Skin of body (tissue), 3 donors: ENCODE measurements at places on chromosomes 7 and 10. TPM values are rescaled to one million over a fixed set of nuclear protein-coding genes. Genes with fewer than 3 reads are reported as not detected.

DNA sequence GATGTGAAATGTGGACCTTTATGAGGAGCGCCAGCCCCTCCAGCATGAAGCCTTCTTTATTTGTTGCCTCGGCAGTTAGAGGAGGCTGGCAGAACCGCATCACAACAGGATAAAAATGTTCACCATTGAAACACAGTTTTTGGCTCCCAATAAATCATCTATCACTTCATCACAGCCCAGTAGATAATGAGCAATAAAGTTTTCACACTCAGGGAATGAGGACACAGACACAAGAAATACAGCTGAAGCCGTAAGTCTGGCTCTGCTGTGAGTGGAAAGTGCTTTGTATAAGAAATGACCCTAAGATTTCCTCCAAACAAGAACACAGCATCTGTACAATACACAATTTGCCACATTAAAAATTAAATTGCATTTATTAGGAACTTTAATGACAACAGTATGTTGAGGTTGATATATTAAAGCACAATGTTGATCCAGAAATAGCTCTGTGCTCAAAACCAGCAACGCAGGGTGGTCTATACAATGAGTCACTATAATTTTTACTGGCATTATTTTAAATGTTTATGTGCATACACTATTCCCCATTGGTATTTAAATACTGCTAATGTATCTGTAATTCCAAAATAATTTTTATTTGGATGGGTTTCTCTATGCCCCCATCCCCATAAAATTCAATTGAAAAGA lies 301.8 kb upstream of the MGMT start:
- DNase-seq = peak; percentile 31

- DNase-seq = no peak
These were observed 54.9 kb downstream of the CLIP2 start for GRCh38 chr7:74344132-74344496.

DNA sequence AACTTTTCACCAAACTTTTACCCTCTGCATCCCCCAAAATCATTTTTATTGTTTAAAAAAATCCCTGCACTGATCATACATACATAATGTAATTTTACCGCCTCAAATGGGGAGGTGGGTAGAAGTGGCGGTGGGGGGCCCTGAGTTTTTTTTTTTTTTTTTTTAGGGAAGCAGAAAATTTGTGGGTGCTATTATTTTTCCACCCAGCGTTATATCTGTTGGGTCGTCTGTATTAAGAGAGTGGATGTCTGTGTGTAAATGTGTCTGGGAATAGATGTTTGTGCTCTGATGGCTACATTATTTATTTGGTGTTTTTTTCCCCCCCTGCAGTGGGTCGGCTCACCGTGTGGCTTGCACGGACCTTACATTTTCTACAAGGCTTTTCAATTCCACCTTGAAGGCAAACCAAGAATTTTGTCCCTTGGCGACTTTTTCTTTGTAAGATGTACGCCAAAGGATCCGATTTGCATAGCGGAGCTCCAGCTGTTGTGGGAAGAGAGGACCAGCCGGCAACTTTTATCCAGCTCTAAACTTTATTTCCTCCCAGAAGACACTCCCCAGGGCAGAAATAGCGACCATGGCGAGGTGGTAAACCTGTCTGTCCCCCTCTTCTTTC lies 438 bp downstream of the ARID5B start:
- peak; percentile 72 for DNase-seq

GRCh38 chr7:120307991-120308545 lies 35.1 kb downstream of the KCND2 start:
- no peak for DNase-seq

DNA sequence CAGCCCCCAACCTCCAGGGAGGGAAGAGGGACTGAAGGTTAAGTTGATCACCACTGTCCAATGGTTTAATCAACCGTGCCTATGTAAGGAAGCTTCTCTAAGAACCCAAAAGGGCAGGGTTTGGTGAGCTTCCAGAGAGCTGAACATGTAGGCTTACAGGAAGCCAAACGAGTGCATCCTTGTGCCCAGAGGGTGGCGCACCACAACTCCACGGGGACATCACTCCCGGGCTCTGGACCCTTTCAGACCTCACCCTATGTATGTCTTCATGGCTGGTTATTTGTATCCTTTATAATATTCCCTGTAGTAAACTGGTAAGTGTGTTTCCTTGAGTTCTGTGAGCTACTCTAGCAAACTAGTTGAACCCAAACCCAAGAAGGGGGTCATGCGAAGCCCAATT lies 11.5 kb upstream of the NFKB2 start:
- no peak for DNase-seq

DNA sequence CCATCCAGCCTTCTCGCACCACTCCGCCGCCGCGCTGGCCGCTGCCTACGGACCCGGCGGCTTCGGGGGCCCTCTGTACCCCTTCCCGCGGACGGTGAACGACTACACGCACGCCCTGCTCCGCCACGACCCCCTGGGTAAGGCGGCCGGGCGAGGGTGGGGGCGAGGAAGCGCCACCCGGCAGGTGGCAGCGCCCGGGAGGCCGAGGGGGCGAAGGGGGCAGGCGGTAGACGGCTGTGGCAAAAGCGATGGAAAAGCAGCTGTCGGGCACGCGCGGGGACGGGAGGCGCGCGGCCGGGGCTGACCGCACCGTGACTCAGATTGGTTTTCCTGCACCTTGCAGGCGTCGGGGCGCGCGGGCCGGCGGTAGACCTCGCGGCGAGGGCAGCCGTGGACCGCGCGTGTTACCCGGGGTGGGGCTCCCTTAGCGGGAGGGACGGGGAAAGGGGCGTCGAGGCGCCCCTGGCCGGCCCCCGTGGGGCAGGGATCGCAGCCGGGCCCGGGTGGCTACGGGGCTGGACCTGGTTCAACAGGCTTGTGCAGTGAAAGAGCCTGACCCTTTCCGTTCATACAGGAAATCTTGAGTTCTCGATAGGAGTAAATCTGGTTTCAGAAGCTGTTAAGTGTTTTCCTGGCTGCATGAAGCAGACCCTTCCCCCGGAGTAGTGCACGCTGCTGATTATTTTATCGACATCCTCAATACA lies 608 bp downstream of the HHEX start:
- peak; percentile 57 for DNase-seq

DNA sequence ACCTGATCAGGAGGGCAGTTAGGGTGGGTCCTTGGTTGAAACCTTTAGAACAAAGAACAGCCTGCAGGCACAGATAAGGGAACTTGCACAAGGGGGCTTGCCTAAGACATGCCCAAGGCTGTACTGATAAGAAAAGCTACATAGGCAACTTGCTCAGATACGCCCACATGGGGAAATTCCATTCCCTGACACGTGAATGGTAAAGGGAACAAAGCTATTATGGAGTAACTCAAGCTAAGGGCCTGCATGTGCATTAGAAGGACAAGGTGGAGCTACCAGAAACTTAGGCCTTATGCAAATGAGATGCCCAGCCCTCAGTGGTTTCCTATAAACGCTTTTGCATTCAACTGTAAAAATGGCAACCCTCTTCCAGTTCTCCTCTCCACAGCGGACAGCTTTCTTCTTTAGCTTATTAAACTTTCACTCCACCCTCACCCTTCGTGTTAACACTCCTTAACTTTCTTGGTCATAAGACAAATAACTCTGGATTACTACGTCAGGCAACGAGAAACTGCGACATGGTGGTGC lies 1192.1 kb upstream of the CELF2 start:
- no peak for DNase-seq

DNA sequence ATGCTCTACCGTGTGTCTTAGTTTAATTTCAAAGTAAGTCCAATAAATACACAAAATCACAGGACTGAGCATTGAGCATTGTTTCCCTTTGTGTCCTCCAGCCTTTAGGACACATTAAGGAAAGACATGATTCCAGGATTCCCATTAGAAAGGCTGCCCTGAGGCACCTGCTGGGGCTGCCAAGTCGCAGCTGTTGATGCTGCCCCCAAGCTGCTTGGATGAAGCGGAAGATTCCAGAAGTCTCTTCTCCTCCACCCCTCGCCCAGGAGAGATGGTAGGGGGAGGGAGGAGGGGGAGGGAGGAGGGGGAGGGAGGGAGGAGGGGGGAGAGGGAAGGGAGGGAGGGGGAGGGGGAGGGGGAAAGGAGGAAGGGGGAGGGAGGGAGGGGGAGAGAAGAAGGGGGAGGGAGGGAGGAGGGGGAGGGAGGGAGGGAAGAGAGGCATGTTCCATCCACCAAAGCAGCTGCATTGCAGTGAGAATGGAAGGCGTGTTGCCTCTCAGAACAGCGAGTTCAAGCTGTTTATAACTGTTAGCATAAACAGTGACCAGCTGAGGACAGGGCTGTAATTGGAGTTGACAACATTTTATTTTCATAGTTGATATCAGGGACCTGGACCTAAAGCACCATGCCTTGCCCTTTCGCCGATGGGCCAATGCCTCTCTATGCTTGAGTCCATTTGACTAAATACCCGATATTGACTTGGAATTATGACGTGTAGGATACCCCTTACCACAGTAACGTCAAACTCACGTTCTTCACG lies 67.3 kb downstream of the DIP2C start:
- no peak for DNase-seq

GRCh38 chr7:39312254-39312989 lies 253.8 kb upstream of the YAE1 start:
- no peak for DNase-seq

GRCh38 chr7:73768641-73769480 lies 1.2 kb downstream of the CLDN3 start:
- no peak for DNase-seq

DNA sequence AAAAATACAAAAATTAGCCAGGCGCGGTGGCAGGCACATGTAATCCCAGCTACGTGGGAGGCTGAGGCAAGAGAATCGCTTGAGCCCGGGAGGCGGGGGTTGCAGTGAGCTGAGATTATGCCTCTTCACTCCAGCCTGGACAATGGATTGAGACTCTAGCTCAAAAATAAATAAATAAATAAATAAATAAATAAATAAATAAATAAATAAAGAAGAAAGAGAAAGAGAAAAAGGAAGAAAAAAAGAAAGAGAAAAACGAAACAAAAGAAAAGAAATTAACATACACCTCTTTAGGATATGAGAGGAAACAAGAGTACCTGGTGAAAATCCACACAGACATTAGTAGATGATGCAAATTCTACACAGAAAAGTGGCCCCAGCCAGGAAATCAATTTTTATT lies 713.7 kb upstream of the POT1 start:
- DNase-seq = no peak

- no peak for DNase-seq
These were observed 12.6 kb downstream of the BAZ1B start for GRCh38 chr7:73509463-73509862.

DNA sequence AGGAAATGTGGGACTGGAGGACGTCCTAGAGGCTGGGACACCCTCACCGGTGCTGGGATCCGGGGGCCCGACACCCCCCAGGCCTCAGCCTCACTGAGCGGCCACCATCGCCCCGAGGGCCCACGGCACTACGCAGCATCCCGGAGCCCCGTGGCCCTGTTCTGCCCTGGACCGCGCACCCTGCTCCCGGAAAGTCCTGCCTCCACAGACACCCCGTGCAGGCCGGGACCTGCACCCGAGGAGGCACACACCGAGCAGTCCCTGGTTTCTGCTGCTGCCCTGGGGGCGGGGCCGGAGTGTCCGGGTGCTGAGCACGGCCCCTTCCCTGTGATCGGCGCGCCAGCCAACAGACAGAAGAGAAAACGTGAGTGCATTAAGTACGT lies 18.1 kb upstream of the KNDC1 start:
- DNase-seq = no peak

- DNase-seq = no peak
These were observed 9.7 kb downstream of the RTKN2 start for GRCh38 chr10:62258926-62259325.

DNA sequence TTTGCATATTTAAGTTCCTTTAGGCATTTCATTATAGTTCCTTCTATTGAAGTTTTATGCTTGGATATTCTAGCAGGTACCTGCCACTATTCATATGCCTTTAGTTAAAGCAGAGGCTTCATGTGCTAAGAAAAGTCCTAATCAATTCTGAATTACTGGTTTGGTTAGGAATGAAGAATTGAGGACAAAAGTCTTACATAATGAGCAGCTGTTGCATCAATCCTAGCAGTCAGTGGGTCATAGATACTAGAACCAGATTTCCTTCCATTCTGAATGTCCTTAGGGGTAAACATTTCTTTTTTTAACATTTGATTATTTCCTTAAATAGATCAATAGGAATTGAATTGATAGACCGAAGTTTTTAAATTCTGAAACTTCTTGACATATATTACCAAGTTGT lies 59.2 kb downstream of the CDK13 start:
- DNase-seq = no peak

DNA sequence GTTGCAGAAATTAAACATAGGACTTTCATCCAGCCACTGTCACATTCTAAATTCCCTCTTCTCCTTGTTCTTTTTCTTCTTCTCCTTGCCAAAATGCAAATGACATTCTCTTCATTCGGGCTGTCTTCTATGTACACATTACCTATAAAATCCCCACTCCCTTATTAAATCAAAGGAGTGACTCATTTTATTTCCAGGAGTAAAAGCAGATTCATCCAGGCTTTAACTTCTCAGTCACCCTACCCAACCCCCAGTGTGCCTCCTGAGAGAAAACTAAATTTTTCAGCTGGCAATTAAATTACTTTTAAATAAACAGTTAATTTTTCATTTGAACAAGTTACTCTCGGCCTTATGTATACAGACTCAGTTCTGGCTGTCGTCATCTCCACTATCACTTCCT lies 223.9 kb upstream of the SHH start:
- no peak for DNase-seq

DNA sequence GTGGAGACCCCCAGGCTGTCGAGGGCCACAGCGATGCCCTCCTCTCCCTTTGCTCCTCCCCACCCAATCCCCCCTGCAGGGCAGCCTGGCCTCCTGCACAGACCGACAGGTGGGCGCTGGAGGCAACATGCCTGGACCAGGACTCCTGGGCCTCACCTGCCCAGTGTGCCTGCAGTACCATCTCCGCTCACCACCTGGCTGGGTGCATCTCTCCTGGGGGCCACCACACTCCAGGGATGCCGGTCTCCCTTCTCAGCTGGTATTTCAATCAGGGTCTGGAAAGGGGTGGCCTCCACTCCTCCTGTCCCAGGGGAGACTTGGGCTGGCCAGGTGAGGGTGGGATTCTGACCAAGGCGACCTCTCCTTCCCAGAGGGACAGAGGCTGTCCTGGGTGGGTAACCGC lies 17.2 kb upstream of the CFAP46 start:
- DNase-seq = no peak

- no peak for DNase-seq
These were observed 206.5 kb upstream of the CNTNAP2 start for GRCh38 chr7:145909991-145910513.

- no peak for DNase-seq
These were observed 233.9 kb downstream of the POU6F2 start for GRCh38 chr7:39211581-39211980.

The PAX4 gene
- total RNA-seq = not detected

The ARPC1A gene
- 56.2 TPM for total RNA-seq

The LRRN3 gene
- 2.5 TPM for total RNA-seq

The PTPRZ1 gene
- 47.6 TPM for total RNA-seq
